ENCODE measurements at places on chromosomes 3 and 15.
A peak's percentile ranks its signal among the peaks of the same experiment; 100 is the strongest.

- DNase-seq = no peak
Observed at GRCh38 chr3:197372047-197372661, 73.7 kb upstream of the DLG1 start.

- DNase-seq = no peak
Observed at GRCh38 chr15:57031605-57032004, 113.2 kb downstream of the TCF12 start.

- DNase-seq = no peak
Observed at GRCh38 chr3:122004107-122004506, 17.9 kb downstream of the ILDR1 start.

DNA sequence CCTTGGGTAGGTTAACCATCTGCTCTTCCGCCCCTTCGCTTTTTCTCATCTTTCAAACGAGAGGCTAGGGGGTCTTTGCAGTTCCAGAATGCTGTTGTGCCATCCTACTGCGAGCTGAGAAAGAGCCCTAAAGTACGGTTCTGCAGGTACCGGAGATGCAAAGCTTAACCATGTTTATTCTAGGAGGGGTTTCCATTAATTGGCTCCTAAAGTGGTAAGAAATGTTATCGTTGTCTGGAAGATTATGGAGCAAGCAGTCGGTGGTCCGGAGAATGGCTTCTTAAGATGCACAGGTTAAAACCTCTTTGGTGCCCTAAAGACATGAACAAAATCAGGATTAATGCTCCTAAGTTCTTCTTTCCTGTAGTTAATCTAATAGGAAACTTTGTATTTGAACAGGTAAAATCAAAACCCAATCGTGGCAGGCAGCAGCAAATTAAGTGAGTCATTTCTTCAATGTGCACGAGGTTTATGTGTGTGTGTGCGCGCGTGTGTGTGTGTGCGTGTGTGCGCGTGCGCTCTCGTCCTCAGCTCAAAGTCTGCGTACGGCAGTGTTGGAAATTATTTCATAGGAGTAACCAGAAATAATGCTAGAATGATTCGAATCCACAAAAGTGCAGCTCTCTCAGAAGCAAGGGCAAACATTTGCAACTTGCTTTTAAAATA lies 772 bp downstream of the FAM81A start:
- no peak for DNase-seq

DNA sequence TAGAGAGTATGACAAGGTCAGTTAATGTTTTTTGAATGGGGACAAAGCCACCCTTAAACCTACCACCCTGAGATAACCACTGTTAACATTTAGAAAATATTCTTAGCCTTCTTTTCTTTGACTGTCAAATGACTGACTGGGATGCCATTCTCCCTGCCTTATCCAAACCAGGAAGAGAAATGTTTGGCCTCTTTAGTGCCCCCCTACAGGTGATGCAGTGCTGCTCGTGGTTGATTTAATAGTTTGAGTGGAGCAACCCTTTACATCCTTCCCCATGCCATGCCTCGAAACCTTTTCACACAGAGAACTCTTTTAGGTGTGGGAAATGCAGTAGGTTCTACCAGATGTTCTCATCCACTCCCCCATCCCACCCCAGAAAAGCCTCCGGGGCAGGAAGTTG lies 38.7 kb upstream of the UMPS start:
- DNase-seq = no peak

DNA sequence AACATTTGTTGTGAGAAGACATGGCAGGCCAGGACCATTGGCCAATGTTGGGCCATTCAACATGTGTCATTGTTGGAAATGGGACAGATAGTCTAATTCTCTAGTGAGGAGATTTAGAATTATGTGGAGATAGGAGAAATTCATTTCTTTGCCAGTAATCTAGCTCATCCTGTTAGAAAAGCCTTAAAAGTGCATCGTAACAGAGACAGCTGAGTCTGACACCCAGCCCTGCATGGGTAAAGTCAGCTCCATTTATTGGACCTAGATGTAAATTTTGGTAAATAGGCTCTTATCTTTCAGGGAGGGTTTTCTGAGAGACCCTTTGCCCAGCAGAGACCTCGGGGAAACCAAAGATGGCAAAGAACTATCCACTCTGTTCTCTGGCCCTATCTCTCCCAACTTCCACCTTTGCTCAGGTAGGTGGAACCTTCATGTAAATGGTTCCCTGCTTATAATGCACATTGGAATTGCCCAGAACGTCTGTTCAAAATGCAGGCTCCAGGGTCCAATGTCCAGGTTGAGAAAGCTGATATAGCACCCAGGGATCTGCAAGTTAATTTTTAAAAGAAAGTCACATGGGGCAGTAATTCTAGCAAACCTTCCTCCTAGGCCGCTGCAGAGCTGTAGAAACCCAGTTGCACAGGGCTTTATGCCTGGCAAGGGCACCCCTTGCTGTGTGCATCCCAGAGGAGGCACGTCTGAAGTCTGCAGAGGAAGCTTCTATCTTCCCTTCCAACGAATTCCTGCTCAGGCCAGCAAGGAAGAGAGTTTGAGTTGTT lies 365.9 kb upstream of the PROK2 start:
- no peak for DNase-seq

GRCh38 chr3:148797795-148798194 lies 29.8 kb upstream of the CPB1 start:
- DNase-seq = no peak

- no peak for DNase-seq
Observed at GRCh38 chr3:120982608-120983320, 74.8 kb downstream of the STXBP5L start.

GRCh38 chr3:169218314-169218983 lies 445.1 kb downstream of the MECOM start:
- DNase-seq = no peak

GRCh38 chr15:23565395-23566070 lies at the start of gene MKRN3:
MKRN3 (plus strand) TSS chr15:23565674; CDS start chr15:23565783, 109 bp downstream.
- DNase-seq = peak; percentile 19

DNA sequence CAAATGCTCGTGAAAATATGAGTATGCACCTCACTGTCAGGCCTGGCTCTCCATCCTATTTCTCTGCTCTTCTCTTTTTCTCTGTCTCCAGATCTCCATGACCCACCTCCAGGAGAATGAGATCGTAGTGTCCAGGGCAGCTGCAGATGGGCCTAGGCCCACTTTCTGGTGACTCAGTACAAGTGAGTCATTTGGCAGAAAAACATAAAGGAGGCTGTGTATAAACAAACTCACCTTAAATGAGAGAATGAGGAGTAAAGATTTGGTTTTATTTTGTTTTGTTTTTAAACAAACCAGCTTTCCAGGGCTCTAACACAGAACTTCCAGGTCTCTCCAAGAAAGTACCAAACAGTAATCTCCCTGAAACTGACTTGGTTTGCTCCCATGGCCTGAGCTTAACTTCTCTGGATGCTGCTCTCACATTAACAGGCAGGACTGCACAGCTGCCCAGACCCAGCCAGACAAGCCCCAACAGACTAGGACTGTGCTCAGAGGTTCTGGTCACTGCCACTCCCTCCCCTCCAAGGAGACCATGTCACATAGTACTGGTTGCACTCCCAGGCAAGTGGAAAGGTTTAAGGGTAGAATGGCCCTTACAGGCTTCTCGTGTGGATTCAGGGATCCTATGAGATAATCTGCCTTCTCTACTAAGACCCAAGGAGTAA lies 1.5 kb upstream of the HEG1 start:
- DNase-seq = no peak

All from stimulated activated CD8-positive, alpha-beta memory T cell treated with anti-CD3 and anti-CD28 coated beads, Interleukin-4, amount 100 ng/mL, for 1 hour (primary cell).